NCI-H1092 treated with DMSO at 0.1 percent for 48 hours (cell line): ENCODE measurements at places on chromosomes 4 and X.

DNA sequence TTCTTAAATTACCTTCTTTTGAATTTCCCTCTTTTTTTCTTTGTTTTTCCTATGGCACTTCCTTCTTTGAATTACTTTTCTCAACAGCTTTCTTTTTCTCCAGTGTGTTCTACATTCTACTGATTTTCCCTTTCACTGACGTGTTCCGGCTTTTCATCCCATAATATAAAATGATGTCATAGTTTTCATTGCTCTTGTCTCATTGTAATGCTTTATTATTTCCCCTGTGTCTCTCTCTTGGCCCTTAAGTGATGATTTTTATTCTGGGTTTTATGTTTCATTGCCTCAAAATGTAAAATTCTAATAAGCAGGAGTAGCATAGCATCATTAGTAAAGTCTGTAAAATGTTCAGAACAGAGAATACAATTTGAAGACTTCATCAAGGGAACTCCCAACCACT lies 299.3 kb downstream of the KCTD8 start:
- DNase-seq, result no peak

DNA sequence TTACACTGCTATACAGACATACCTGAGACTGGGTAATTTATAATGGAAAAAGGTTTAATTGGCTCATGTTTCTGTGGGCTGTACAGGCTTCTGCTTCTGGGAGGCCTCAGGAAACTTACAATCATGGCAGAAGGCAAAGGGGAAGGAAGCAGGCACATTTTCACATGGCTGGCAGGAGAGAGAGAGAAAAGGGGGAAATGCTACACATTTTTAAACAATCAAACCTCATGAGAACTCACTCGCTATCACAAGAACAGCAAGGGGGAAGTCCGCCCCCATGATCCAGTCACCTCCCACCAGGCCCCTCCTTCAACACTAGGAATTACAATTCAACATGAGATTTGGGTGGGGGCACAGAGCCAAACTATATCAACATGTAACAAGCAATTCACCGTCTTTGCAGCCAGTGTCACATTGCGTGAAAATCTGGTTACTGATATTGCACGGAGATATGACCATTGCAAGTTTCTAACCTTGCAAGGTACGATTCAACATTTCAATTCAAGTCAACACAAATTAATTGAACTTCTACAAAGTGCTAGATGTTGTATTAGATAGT lies 61.7 kb upstream of the RELL1 start:
- DNase-seq, result no peak

- no peak for DNase-seq
Observed at GRCh38 chr4:7915875-7916242, 23.8 kb downstream of the AFAP1 start.

GRCh38 chr4:159498446-159499115 lies 395.7 kb downstream of the RAPGEF2 start:
- peak; percentile 62 for DNase-seq

GRCh38 chr4:88957570-88957969 lies 99.4 kb downstream of the FAM13A start:
- no peak for DNase-seq

- DNase-seq, result no peak
Observed at GRCh38 chrX:139691493-139691842, 16.5 kb downstream of the MCF2 start.

- no peak for DNase-seq
Observed at GRCh38 chrX:19089555-19090040, 32.7 kb downstream of the ADGRG2 start.

- no peak for DNase-seq
Observed at GRCh38 chr4:24865401-24865800, 47.4 kb downstream of the CCDC149 start.

DNA sequence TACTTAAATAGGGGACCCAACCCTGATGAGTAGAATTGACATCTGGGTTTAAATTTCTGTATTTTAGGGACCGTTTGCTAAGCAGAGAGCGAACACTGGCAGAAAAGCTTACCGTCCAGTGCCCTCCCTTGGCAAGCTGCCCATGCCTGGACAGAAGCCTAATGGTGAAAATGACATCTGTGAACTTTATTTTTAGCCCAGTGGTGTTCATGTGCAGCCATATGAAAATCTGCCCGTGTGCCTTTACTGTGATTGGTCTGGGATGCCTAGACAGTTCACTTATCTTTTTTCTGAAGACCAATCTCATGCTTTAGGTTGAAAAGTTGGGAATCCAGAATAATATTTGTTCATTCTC lies 1.1 kb downstream of the STBD1 start:
- DNase-seq, result no peak

GRCh38 chr4:141739636-141740035 lies 103.3 kb downstream of the IL15 start:
- DNase-seq, result no peak

DNA sequence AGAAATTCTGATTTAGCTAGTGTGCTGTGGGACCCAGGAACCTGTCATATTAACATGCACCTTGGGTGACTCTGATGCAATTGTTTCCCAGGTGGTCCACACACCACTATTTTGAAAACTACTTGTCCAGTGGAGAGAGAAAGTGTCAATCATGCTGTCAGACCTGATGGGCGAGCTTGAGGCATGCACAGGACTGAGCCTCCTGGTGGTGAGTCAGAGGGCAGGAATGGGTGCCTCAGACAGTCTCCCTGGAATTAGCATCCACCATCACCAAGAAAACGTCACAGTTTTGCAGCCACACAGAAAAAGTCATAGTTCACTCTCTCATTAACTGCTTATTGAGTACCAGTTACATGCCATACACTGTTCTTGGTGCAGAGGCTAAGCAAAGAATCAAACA lies 181.8 kb upstream of the MAOA start:
- DNase-seq, result no peak

- no peak for DNase-seq
Observed at GRCh38 chr4:99848591-99849001, 32.0 kb downstream of the DAPP1 start.

DNA sequence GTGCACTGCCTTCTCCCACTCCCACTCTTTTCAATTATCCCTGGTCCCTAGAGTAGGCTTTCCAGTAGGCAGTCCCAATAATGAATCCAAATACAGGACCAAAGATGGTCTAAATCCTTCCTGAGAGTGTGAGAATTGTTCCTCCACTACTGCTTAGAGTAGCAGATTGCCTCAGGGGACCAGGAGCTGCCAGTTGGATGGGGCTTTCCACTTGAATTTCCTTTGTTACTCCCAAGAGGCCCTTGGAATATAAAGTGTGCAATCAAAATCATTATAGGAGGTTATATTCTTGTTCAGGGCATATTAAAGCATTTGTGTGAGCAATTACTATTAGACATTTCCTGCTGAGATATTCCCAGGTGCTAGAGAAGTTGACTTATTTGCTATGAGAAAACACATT lies 156.6 kb upstream of the TLL1 start:
- DNase-seq, result peak; percentile 79

DNA sequence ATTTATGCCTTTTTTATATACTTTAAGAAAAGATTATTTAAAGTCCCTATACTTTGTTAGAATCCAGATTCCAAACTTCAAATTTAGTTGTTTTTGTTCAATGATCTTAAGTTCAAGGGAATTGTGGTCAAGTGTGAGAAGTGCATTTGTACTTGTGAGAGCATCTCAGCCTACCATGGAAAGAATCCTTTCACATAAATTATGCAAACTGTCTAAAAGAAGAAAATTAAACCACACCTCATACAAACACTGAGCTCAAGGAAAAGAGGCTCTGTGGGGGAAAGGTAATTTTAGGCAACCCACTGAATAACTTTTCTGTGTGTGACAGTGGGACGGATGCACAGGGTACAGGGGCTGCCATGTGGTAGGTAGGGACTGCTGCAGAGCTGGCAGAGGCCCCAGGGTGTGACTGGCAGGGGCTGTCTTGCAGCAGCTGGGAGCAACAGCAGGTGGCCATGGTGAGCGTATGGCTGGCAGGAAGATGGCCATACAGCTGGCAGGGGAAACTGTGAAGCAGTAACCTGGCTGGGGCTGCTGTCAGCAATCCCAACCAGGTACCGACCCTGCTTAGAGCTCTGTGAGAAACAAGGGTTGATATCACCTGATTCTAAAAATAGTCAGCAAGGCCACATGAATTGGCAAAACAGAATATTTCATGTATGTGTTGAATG lies 130.6 kb downstream of the UGT8 start:
- DNase-seq, result peak; percentile 39

- no peak for DNase-seq
Observed at GRCh38 chr4:184058026-184058425, 152.9 kb downstream of the STOX2 start.

DNA sequence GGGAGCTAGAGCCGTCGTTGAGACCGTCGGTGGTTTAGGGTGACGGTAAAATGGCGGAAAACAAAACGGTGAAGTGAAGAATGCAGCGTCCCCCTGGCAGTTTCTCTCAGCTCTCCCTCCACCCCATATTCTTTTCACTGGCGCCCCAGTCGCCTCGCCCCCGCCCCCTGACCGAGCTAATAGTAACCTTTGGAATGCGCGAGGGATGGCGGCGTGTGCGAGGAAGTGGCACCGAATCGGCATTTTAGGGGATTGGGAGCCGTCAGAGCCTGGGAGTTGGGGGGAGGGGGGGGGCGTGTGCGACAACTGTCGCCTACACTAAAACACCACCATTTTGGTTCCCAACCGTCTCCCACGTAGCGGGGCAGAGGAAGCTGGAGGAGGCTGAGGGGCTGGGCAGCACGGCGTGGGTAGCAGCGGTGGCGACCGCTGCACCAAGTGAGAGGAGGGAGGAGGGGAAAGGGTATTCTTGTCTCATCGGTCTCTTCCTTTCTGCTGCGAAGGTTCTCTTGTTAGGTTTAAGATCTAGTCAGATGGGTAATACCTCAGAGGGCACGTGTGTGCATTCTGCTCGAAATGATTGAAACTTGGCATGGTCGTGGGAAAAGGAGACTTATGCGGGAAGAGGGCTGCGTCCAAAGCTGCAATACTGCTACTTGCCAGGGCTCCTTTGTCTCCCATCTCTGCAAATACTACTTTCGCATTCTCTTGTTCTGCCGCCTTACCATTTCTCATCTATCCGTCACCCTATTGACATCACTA lies 840 bp downstream of the ZNF711 start:
- peak; percentile 55 for DNase-seq

DNA sequence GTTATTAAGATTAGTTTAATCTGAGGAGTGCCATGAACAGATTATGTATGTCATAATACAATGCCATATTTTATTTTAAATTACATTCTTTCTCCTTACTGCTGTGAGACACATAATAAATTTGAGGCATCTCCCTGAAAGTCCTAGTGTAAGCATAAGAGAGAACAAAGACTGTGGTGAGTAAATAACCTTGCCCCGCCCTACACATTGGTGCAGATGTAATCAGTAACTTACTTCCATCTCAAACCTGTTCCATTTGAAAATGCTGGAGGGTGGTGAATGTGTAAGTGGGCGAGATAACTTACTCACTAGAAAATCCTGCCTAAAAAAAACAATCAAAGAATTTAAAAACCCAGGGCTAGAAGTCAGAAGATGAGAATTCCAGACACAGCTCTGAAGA lies 338.1 kb upstream of the SLIT2 start:
- DNase-seq, result no peak

DNA sequence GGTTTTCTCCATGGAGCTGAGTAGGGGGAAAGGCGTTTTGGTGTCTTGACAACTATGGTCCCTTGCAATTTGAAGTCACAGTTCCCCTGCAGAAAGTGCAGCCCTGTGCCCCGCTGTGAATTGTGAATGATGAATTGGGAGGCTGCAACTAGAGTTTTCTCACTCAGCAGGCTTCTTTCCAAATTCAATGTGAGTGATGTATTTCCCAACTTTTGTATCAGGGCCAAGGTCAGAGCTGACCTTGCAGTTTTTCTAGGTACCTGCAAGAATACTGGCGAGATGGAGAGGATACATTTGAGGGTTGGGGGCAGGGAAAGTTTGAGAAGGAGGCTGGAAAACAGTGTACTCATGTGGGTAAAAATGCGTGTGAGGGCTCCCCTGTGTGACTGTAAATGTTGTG lies 11.7 kb downstream of the PHEX start:
- DNase-seq, result no peak

DNA sequence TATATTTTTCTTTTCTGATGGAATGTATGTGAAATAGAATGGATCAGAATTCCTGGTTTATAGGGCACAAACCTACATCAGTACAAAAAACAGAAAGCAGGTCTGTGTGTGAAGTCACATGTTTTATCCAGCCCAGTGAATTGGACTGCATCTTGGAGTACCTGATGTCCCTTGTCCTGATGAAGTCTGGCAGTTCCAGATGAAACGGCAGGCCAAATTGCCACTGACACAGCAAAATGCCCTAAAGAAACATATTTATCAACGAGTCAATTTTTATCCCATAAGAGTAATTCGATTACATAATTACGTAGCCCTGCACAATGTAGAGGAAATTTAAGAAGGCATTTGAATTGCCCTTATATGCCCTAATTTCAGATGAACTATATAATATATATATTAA lies 37.8 kb upstream of the ATP6AP2 start:
- DNase-seq, result no peak

- no peak for DNase-seq
Observed at GRCh38 chrX:13275031-13275430, 44.8 kb downstream of the ATXN3L start.

DNA sequence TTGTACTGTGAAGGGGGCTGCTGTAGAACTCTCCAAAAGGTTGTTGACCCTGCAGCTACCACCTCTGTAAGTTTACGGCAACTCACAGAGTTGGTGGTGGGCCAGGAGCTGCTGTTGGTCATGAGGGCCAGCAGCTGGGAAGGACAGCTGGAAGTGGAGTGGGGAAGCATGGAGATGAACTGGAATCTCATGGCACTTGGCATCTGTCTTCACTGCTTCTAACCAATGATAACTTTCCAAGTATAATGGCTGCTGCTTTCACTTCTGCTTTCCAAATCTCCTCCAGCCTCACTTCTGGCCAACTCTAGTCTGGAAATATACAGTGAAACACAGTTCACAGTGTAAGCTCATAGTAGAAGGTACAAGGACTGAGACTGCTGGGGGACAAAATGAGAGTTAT lies 126.5 kb upstream of the INTU start:
- no peak for DNase-seq

DNA sequence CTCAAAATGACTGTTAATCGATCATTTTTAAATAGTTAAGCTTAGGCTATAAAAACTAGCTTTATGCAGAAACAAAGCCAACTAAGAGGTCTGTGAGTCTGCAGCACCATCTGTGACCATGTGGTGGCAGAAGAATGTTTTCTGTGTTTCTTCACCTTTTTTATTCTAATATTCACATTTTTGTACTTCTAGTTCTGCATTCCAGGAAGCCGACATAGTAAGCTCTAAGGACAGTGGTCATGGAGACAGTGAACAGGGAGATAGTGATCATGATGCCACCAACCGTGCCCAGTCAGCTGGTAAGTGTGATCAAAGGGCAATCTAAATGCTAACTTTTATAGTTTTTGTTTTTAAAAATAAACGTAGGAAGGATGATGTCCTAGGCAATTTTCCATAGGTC lies 5.6 kb downstream of the PCDH10 start:
- no peak for DNase-seq

DNA sequence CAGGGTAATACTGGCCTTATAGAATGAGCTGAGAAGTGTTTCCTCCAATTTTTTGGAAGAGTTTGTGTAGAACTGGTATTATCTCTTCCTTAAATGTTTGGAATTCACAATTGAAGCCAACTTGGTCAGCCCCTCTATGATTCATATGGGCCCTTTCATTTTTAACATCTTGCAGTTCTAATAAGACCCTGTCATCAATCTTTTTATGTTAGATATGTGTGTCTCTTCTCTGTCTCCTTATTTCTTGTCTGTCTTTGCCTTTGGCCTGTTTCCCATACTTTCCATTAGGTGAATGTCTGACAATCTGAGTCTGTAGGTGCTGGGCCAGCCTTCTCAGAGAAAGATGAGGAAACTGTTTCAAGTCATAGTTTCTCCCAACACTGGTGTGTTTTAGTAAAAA lies 88.7 kb downstream of the SLC16A2 start:
- DNase-seq, result no peak
